Keratinocyte (primary cell): ENCODE measurements at places on chromosomes 1 and 21. TPM values are rescaled to one million over a fixed set of nuclear protein-coding genes. Genes with fewer than 3 reads are reported as not detected.

S100A1 gene
- polyA plus RNA-seq: 0.12 to 0.15 TPM in 2 of 3 replicates, not detected in the other

AVPR1B gene
- not detected in 3 replicates for polyA plus RNA-seq

ANGPTL1 gene
- polyA plus RNA-seq: not detected in 3 replicates

MARK1 gene
- polyA plus RNA-seq: 6.1 to 11.3 TPM (median 8.4 TPM) in 3 replicates

SAMSN1 gene
- not detected in 3 replicates for polyA plus RNA-seq

TMEM63A gene
- 15.7 to 18.7 TPM (median 16.5 TPM) in 3 replicates for polyA plus RNA-seq

KRTAP7-1 gene
- polyA plus RNA-seq: not detected in 3 replicates

C1orf115 gene
- 0.68 to 0.97 TPM (median 0.72 TPM) in 3 replicates for polyA plus RNA-seq

KCNE2 gene
- polyA plus RNA-seq: not detected in 3 replicates

DNASE2B gene
- not detected in 3 replicates for polyA plus RNA-seq

BSND gene
- not detected in 3 replicates for polyA plus RNA-seq

IQCC gene
- 1.2 to 2.3 TPM (median 1.5 TPM) in 3 replicates for polyA plus RNA-seq

DNA sequence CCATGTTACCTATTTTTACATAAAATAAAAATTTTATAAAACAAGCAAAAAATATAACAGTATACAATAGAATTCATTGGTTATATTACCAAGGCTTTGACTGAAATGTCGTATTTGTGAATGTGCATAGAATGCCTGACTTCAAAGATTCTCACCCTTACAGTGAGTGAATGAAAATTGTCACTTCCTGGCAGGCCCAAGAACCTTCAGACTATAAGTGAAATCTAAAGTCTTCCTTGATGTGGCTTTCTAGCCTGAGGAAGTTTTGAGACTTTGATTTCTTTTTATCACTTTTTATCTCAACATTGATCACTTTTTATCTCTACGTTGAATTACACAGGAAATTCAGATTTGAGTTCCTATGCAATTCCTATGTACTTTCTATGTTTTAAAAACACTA, 104.7 kb upstream of the KIAA0040 start:
- no peak for DNase-seq

GRCh38 chr1:94887603-94888171, 39.2 kb downstream of the CNN3 start:
- no peak for DNase-seq

GRCh38 chr1:228354390-228355320, 52.0 kb downstream of the TRIM11 start:
- DNase-seq: no peak

DNA sequence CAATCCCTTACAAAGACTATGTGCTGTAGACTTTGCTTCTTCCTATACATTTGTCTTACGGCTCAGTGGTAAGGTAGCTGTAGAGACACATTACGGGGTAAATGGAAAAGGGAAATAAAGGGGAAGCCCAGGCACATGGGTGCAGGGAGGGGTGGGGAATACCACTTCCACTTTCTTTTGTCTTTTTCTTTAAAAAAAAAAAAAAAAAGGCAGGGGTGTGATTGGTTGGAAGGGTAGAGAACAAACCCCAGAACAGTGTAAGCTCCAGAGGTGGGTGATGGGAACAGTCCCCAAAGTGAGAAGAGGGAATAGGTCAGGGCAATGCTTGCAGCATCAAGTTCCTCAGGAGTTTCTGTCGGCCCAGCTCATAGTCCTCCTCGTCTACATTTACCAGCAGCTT, 3.9 kb downstream of the NIT1 start:
- DNase-seq: no peak

GRCh38 chr21:27590271-27590670, 623.4 kb upstream of the ADAMTS5 start:
- no peak for DNase-seq

GRCh38 chr1:11070876-11071275, 11.1 kb upstream of the SRM start:
- no peak for DNase-seq

DNA sequence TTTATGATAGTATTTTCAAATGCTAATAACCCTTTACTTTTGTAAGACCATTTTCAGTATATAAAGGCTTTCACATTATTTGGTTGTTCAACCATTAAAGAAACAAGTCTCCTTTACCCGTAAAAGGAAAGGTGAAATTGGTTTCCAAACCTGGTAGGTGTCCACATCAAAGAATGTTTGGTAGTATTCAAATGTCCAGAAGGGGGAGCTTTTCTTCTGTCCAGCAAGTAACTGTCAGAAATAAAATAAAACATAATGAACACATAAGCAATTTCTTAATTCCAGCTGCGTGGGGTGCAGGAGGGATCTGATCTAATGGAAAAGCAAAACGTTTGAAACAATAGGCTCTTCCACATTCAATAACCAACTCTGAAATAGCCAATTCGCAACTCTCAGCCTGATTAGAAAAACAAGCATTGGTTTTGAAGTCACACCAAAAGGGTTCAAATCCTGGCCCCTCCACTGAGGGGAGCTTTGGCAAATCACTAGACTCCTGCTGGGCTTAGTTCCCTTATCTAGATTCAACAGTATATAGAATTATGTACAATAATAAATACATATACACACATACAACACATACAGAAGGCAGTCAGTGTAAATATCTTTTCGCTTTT, 11.0 kb downstream of the YIPF1 start:
- DNase-seq: peak; percentile 17

DNA sequence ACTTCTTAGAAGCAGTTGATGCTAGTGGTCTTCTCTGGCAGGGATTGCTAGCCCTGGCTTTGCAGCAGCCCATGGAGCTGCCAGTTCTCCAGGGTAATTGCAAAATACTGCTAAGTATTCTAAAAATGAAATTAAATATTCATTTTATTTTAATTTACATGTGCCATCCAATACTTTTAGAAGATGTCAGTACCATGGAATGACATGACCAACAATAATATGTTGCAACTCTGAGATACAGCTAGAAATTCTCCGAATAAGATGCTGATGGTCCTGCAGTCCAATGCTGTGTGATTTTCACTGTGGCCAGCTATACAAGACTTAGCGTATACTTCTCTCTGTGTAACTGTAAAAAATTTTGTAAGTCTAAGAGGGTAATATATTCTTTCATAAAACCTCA, 20.0 kb upstream of the WARS2 start:
- DNase-seq: no peak

- peak; percentile 54 for DNase-seq
These were observed 302.8 kb upstream of the ADAMTS5 start for GRCh38 chr21:27269644-27270043.

DNA sequence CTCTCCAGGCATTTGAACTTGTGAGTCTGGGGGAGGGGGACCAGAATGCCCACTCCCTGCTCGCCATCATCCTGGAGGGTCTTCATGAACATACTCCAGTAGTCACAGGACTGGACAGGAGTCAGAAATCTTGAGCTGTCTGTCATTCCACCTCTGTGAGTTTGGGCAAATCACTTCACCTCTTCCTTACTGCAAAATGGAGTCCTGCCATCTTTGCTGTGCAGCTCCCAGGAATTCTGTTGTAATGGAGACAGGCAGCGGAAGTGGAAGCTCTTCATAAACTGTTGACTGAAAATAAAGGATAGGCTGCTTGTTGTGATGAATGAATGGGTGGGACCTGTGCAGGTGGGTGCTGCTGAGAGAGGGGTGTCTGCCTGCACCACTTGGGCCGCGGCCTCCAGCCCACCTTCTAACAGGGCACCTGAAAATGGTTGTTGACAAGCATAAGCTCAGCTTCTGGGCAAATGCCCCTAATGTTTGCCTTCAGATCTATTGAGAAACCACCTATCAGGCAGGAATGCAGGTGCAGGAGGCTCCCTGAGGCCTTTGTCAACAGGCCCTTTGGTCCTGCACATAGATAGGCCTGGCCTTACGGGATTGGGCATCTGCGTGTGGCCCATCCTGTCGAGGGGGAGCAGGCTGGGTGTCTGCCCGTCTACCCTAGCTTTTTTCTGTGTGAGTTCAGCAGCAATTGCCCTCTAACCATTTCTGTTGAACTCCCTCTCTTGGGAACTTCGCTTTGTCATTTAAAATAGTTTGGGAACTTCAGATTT, 321.0 kb downstream of the RPS6KC1 start:
- no peak for DNase-seq

- DNase-seq: no peak
These were observed 104.8 kb downstream of the NAV1 start for GRCh38 chr1:201643835-201644104.

DNA sequence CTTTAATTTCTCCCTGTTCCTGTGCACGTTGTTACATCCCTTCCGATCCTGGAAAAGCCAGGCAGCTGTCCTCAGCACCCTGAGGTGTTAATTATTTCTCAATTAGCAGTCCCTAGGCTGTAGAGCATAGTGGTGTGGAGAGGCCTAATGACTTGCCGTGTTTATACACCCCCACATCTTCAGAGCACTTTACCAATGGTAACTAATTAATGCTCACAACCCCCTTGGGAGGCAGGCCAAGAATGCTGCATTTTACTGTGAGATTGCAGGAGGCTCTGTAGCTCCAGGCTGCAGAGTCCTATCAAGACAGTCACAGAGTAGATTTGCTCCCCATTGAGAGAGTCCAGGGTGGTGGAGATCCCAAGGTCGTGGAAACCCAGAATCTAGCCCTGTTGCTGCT, 2.4 kb upstream of the PARS2 start:
- DNase-seq: no peak

DNA sequence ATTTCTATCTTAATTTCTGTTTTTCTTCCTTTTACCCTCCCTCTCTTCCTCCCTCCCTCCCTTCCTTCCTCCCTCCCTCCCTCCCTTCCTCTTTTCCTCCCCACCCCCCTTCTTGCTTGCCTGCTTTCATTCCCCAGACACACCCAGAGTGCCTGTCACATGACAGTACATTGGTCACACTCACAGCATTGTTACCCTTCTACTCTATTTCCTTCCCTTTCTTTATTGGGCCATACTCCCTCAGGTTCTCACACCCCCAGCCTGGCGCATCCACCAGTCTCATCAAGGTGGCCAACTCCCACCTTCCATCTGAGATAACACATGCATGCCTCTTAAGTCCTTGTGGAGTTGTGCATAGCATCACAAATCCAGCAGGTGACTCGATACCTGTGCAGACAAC, 10.9 kb downstream of the TMPRSS3 start:
- no peak for DNase-seq

DNA sequence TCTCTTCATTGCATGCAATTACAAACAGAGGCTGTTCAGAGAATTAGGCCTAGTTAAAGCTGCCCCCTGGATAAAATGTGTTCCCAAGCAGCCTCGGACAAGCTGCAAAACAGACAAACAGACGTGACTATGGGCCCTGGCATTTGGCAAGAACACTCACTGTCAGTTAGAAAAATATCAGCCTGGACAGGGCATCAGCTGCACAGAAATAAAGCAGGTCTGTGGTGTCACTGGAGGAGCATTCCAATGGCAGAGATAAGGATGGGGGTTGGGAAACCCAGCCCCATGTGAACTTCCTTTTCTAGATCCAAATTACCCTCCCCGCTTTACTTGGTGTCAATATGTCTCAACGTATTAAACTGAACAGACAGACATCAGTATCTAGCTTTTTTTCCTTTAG, 177.1 kb downstream of the GPATCH2 start:
- no peak for DNase-seq

GRCh38 chr21:32916522-32917099, 109.1 kb upstream of the OLIG2 start:
- no peak for DNase-seq

DNA sequence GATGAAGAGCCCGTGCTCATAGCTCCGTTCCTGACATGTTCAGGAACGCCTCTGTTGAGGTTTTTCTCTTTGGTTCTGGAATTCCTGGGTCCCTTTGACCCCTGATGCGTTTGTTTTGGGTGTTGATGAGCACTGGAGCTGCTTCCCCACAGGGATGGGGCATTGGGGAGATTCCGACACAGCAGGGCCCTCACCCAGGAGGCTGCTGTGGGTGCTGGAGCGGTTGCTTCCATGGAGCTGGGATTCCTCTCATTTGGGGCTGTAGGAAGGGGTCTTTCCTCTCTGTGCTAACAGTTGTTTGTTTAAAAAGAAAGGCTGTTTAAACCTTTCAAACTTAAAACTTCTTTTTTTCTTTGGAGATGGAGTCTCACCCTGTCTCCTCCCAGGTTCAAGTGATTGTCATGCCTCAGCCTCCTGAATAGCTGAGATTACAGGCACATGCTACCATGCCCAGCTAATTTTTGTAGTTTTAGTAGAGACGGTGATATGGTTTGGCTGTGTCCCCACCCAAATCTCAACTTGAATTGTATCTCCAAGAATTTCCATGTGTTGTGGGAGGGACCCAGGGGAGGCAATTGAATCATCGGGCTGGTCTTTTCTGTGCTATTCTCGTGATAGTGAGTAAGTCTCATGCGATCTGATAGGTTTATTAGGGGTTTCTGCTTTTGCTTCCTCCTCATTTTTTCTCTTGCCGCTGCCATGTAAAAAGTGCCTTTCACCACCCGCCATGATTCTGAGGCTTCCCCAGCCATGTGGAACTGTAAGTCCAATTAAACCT, 48.9 kb downstream of the SKI start:
- DNase-seq: no peak

GRCh38 chr1:158999316-159000069, 10.2 kb upstream of the IFI16 start:
- DNase-seq: no peak

- no peak for DNase-seq
These were observed 204.4 kb downstream of the GRIK3 start for GRCh38 chr1:36829961-36830360.

GRCh38 chr1:23492132-23492720, 8.2 kb upstream of the ASAP3 start:
- no peak for DNase-seq

- no peak for DNase-seq
These were observed 21.6 kb upstream of the C1orf159 start for GRCh38 chr1:1137256-1138045.

- DNase-seq: no peak
These were observed 1.2 kb upstream of the HIVEP3 start for GRCh38 chr1:41919764-41920397.
